H1 (cell line): ENCODE measurements at places on chromosomes 2 and 18.

- no peaks in the 10 kb centered on the region for H3K4me1 ChIP-seq
- H3K36me3 ChIP-seq: no peaks in the 10 kb centered on the region
- no peak overlapping the region for H3K4me3 ChIP-seq
- no peak for DNase-seq
- no peak overlapping the region for H3K27ac ChIP-seq
Measured at GRCh38 chr2:30663321-30663720, 143.9 kb downstream of the CAPN13 start.

DNA sequence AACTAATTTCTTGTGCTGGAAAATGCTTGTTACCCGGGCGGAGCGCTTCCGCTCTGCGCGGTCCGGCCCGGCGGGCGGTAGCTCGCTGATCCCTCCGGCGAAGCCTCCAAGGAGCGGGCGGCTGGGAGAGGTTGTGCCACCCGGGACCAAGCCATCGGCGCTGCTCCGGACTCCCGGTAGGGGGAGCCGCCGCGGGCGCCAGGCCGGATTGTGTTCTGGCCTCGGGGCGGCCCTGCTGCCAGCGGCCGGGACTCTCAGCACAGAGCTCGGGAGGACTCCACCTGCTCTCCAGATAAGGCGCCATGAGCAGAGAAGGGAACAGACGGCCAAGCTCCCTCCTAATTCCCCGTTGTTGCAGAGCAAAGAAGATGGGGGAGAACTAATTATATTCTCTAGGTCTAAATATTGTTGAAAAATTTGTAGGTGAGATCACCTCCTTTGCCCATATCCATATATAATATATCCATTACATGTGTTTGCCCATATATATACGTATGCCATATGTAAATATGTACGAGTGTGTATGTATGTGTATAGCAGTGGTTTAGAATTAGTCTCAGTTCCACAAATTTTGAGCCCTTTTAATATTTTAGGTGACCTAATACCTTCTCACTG lies 13.8 kb upstream of the SATB2 start:
- no peak for DNase-seq
- no peak overlapping the region for H3K27ac ChIP-seq
- H3K4me1 ChIP-seq: peaks cover 10% of the 10 kb centered on the region
- H3K4me3 ChIP-seq: peak overlapping the region; percentile 48
- no peaks in the 10 kb centered on the region for H3K36me3 ChIP-seq
- peaks cover 41% of the 10 kb centered on the region for H3K27me3 ChIP-seq

GRCh38 chr2:17879137-17879912 lies 858 bp downstream of the KCNS3 start:
- no peaks in the 10 kb centered on the region for H3K36me3 ChIP-seq
- DNase-seq: peak; percentile 62
- peak overlapping the region; percentile 93 for H3K4me3 ChIP-seq

GRCh38 chr2:231769170-231770136 lies 11.6 kb downstream of the PDE6D start:
- no peak for DNase-seq
- no peaks in the 10 kb centered on the region for H3K27me3 ChIP-seq
- H3K36me3 ChIP-seq: no peaks in the 10 kb centered on the region
- H3K4me1 ChIP-seq: no peaks in the 10 kb centered on the region
- no peak overlapping the region for H3K27ac ChIP-seq

DNA sequence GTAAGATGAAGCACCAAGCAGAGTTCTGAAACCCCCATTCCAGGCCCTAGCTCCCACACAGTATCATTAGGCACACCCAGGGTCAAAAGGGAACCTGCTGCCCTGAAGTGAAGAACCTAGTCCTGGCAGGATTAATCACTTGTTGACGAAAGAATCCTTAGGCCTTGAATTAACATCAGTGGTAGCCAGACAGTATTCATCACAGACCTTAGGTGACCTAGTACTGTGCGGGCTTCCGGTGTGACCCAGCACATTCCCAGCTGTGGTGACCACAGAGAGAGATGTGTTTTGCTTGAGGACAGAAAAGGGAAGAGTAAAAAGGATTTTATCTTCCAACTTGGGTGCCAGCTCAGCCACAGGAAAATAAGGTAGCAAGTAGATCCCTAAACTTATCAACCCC lies 1071.4 kb upstream of the FAM98A start:
- H3K4me3 ChIP-seq: no peak overlapping the region
- no peaks in the 10 kb centered on the region for H3K4me1 ChIP-seq
- no peaks in the 10 kb centered on the region for H3K27me3 ChIP-seq
- H3K27ac ChIP-seq: no peak overlapping the region
- H3K36me3 ChIP-seq: no peaks in the 10 kb centered on the region

DNA sequence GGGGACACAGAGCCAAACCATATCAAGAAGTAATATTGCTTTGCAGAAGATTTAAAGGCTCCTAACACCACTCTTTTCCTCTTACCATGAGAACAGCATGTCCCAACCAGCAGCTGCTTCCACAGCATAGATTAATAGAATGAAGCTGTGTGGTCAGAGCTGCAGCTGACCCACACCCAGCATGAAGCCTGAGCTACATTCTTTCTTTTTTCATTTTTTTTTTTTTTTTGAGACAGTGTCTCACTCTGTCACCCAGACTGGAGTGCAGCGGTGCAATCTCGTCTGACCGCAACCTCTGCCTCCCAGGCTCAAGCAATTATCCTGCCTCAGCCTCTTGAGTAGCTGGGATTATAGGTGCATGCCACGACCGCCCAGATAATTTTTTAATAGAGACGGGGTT lies 289.8 kb downstream of the RAD51AP2 start:
- no peaks in the 10 kb centered on the region for H3K36me3 ChIP-seq
- DNase-seq: no peak
- H3K4me3 ChIP-seq: no peak overlapping the region
- H3K27me3 ChIP-seq: no peaks in the 10 kb centered on the region
- H3K27ac ChIP-seq: no peak overlapping the region

DNA sequence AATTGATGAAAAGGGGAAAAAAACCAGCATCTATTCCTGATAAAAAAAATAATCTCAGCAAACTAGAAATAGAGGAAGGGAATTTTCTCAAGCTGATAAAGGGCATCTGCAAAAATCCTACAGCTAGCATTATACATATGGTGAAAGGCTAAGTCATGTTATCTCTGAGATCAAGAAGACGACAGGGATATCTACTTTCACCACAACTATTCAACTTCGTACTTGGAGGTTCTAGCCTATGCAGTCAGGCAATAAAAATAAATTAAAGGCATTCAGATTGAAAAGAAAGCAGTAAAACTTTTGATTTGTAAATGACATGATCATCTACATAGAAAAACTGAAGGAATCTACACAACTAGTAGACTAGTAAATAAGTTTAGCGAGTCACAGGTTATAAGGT lies 58.2 kb downstream of the CAB39 start:
- DNase-seq: no peak
- no peak overlapping the region for H3K4me3 ChIP-seq
- no peaks in the 10 kb centered on the region for H3K4me1 ChIP-seq
- no peaks in the 10 kb centered on the region for H3K27me3 ChIP-seq

GRCh38 chr2:178756843-178757242 lies 50.4 kb downstream of the TTN start:
- no peaks in the 10 kb centered on the region for H3K27me3 ChIP-seq
- no peaks in the 10 kb centered on the region for H3K4me1 ChIP-seq
- H3K36me3 ChIP-seq: no peaks in the 10 kb centered on the region
- H3K27ac ChIP-seq: no peak overlapping the region
- no peak overlapping the region for H3K4me3 ChIP-seq
